NCI-H774 (cell line): ENCODE measurements at places on chromosomes 2 and 18.

DNA sequence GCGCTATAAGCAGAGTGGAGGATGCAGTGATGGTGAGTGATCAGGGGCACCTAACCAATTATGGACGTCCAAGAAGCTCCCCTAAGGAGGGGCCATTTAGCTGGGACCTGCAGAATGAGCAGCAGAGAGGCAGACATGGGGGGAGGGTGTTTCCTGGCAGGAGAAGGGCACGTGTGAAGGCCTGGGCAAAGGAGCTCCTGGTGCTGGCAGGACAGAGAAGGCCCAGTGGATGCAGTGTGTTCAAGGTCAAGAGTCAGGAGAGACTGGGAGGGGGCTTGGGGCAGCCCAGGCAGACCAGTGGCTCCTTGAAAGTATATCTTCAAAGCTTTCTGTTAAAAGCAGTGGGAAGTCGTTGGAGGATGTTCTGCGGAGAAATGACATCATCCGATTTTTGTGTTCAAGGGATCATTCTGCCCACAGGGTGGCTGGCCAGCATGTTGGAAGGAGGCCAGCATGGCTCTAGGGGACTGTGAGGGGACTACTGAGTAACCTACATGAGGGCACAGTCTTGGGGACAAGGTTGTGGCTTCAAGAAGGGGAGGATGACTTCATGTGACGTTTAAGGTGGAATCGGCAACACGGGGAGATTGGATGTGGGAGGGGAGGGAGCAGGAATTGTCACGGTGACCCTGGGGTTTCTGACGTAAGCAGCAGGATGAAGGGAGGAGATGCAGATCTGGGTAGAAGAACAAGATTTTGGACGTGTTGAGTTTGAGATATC, 9.0 kb upstream of the CIB4 start:
- no peak for DNase-seq

DNA sequence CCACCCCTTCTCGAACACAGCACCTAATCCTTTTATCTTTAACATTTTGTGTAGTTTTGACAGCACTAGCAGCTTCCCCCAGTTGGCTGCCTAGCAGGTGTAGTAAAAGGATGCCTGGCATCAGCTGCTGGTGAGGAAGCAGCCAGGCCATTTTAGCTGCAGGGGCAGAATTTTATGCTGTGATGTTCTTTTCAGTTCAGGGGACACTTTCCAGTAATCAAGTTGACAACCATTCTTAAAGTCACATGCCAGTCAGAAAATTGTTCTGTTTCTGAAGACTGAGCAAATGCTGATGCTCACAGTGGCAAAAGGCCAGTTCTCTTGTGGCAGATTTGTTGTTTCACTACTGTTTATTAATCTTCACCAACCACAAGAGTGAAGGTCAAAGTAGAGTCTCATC, 570.8 kb downstream of the CCDC85A start:
- DNase-seq = no peak

DNA sequence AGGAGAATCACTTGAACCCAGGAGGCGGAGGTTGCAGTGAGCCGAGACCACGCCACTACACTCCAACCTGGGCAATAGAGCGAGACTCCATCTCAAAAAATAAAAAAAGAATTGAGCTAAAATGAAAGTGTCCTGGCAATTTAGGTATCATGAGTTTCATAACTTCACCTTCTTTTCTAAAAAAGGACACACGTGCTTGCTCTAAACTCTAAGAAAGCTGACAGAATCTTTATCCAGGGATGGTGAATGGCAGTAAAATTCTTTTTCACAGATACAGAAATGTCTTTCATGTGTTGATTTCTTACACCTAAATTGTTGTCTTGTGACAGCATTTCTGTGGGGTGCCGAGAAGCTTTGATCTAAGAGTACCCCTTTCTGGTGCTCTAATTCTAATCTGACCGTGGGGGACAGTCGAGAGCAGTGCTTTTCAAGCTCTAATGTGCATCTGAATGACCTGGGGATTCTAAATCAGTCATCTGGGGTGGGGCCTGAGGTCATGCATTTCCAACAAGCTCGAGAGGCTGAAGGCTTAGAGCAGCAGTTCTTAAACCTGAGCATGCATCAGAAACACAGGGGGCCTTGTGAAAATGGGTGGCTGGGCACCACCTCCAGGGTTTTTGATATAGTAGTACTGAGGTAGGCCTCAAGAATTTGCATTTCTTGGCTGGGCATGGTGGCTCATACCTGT, 42.1 kb upstream of the REL start:
- DNase-seq = no peak

- no peak for DNase-seq
Measured at GRCh38 chr2:121949271-121949670, 193.8 kb downstream of the TSN start.

DNA sequence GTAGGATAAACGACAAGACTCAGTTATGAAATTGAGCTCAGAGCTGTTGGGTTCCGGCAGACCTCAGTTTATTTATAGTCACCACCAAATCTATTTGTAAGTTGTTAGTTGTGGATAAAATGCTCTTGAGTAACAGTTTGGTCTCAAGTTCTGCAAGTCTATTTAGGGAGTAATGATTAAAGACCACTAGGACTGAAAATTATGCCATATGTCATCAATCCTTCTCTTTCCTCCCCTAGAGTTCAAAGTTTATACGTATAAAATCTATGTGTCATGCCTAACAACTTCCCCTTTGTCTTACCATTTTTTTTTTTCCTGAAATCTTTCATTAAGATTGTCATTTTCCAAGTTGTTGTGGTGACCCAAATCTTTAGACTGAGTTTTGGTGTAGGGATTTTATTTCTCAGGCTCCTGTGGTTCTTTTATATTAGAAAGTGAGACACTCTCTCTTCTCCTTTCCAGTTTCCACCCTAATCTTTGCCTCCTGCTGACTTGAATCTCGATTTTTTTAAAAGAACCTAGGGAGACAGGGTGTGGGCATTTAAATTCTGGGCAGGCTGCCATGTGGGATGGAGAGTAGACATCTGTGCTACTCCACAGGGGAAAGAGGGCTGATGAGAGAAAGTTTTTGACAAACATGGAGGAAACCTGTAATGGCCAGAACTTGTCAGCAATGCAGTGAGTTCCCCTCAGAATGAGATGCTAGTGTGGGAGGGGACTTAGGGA, 51.0 kb downstream of the LAMA3 start:
- no peak for DNase-seq

DNA sequence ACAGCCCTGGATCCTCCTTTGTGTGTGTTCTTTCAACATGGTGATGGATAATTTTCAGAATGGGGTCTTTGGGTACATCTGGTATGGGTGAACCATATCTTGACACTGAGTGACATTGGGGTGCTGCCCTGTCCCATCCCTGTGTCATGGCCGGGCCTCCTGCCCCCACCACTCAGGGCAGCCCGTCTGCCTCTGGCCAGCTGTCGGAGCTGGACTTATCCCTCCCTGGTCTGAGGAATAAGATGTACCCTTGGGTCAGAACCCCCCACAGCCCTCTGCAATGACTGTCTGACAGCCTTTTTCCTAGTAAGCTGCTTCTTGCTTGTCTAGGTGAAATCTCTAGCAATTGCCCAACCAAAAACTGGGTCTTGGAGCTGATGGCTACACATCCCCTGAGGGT, 142.9 kb downstream of the SH3RF3 start:
- no peak for DNase-seq

DNA sequence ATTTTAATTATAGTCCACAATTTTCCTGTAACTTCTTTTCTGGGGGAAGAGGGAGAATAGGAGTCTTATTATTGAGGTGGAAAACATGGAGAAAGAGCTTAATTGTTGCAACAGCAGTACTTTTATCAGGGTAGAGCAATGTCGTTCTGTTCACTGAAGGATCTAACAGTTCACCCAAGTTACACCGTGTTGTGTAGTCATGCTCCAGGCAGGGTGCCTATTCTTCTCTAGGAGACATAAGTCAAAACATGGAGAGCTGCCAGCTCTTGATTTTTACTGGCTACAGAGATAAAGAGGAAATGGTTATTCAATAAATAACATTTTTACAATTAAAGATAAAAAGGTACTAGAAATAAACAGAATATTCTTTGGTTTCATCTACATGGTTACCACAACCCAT, 594.3 kb upstream of the NETO1 start:
- no peak for DNase-seq

GRCh38 chr2:126902152-126902835, 3.6 kb downstream of the TEX51 start:
- DNase-seq = no peak

DNA sequence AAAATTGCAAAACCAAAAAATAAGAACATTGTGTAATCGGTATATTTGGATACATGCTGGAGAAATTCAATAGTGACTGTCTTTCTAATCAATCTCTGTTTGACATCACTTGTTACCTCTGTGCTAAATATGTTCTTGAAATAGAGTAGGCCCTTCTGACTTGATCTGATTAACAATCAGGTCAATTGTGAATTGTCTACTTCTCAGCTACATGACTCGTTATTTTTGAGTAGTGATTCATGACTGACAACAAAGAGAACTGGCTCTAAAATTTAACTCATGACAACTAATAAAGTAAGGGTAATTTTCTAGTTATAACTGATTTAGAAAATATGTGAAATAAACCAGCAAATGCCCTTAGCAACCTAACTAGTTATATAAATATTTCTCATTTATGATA, 312.1 kb downstream of the TMX3 start:
- DNase-seq = no peak

DNA sequence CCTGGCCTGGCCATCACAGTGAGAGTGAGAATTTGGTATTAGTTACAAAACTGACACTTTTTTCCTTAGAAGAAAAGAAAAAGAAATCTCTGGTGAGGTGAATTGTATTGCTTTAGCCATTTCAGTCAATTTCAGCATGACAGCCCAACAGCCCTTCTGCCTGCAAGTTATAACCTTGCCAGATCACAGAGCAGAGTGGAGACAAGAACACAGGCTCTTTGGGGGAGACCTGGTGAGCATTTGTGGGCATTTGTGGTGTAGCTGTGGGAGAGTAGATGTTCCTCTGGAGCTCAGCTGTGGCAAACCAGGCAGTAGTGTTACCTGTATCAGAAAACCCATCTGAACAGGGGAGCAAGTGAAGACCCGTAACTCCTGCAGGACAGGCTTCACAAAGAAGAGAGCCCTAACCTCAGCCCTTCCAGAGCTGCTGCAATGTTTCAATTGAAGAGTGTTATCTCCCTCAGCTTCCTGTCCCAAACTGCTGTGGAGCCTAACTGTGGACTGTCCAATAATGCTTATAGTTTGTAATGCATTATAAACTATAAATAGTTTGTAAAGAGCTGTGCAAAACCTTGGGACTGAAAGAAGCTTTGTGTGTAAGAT, 22.8 kb upstream of the DLX1 start:
- DNase-seq = no peak
